ENCODE measurements at places on chromosomes 2 and 18. TPM values are rescaled to one million over a fixed set of nuclear protein-coding genes. Genes with fewer than 3 reads are reported as not detected.

Gene TUBA4B
- not detected for total RNA-seq

Gene FBXO15
- 1.5 TPM for total RNA-seq

Gene CPO
- 0.89 TPM for total RNA-seq

Gene C2orf76
- total RNA-seq, result 17.4 TPM

Gene RAMP1
- total RNA-seq, result 12.5 TPM

Gene TBR1
- total RNA-seq, result 0.30 TPM

Gene TMBIM1
- 90.2 TPM for total RNA-seq

Gene NCKAP1
- 123 TPM for total RNA-seq

Gene SLC9A2
- total RNA-seq, result 6.8 TPM

Gene CD8B2
- total RNA-seq, result 0.10 TPM

Gene INPP5D
- total RNA-seq, result 7.6 TPM

Gene CFC1B
- total RNA-seq, result not detected

Gene XIRP2
- total RNA-seq, result 20.7 TPM

Gene CIB4
- not detected for total RNA-seq

Gene PMS1
- total RNA-seq, result 27.5 TPM

Gene LRRC30
- total RNA-seq, result 0.69 TPM

Gene SOX11
- 6.6 TPM for total RNA-seq

Gene DPP4
- 13.7 TPM for total RNA-seq

Gene CD8A
- total RNA-seq, result not detected

Gene LRP2
- total RNA-seq, result 0.10 TPM

Gene HMSD
- 0.20 TPM for total RNA-seq

Gene KCNG2
- 0.49 TPM for total RNA-seq

Gene CCDC121
- total RNA-seq, result 6.3 TPM

Gene CCDC68
- 1.3 TPM for total RNA-seq

Gene GTF2A1L
- total RNA-seq, result 1.5 TPM

Gene PARD6G
- 12.5 TPM for total RNA-seq

Gene LBX2
- 0.20 TPM for total RNA-seq

Gene GALNT5
- 8.3 TPM for total RNA-seq

Gene CCDC85A
- total RNA-seq, result 3.6 TPM

Gene GDF7
- 0.89 TPM for total RNA-seq

Gene VPS54
- 34.3 TPM for total RNA-seq

Gene TFCP2L1
- 4.9 TPM for total RNA-seq

Gene CHRNA1
- total RNA-seq, result 4.2 TPM

Gene OST4
- 199 TPM for total RNA-seq

Gene AP1S3
- total RNA-seq, result 4.0 TPM

Gene ANTXR1
- 110 TPM for total RNA-seq

Gene LHCGR
- 1.5 TPM for total RNA-seq

Gene OTOF
- total RNA-seq, result 0.69 TPM

Gene FSHR
- total RNA-seq, result not detected

Gene SP140L
- total RNA-seq, result 3.8 TPM

Gene ZNF521
- 35.3 TPM for total RNA-seq

Gene SERPINB4
- total RNA-seq, result 29.1 TPM

Gene CASP8
- 17.0 TPM for total RNA-seq

Gene SERPINB3
- 49.5 TPM for total RNA-seq

Gene CSRNP3
- total RNA-seq, result 5.5 TPM

Gene EVX2
- not detected for total RNA-seq

Gene ADAM23
- 3.1 TPM for total RNA-seq

Gene MYOM1
- total RNA-seq, result 70.2 TPM

Gene DLX1
- total RNA-seq, result 1.4 TPM

Gene GULP1
- total RNA-seq, result 56.8 TPM

Gene KANSL1L
- total RNA-seq, result 49.1 TPM
